ENCODE measurements at places on chromosomes 3 and 15.

DNA sequence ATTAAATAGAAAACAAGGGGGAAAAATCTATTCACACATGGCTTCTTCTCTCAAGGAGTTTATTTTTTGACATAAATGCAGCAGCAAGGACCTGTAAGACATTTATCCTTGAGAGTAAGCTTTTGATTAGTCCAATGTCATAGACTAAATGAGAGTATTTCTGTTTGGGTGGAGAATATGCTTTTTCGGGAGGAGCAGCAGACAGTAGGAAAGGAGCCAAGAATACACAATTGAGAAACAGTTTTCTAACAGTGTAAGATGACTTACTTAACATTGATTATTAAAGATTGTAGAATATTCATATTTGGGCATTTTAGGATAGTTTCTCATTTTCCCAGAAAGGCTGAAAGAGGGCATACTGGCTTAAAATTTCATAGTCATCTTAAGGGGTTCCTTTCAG is 65.9 kb upstream of the PAQR5 start:
- no peak for DNase-seq

DNA sequence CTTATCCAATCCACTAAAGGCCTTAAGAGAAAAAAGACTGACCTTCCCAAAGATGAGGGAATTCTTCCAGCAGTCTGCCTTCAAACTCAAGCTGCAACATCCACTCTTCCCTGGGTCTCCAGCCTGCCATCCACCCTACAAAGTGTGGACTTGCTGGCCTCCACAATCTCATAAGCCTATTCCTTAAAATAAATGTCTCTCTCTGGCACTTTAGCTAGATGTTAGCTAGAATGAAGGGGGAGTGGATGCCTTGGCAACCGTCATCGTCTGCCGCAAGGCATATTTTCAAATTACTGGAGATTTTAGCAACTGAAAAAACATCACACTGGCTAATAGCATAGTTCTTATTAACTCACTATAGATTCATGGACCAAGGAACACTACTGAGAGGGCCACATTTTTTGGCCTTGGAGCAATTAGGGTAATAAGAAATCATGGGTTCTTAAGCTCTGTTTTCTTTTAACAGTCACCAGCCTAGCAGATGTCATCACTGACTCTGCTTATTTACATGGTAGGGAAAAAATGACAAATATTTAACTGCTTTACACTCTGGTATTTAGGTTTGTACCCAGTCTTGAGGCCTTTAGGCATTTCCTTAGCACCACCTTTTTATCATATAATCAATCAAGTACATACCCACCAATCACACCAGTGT is 245.3 kb downstream of the MYRIP start:
- no peak for DNase-seq

GRCh38 chr3:190644766-190645165 is 130.9 kb downstream of the IL1RAP start:
- no peak for DNase-seq

DNA sequence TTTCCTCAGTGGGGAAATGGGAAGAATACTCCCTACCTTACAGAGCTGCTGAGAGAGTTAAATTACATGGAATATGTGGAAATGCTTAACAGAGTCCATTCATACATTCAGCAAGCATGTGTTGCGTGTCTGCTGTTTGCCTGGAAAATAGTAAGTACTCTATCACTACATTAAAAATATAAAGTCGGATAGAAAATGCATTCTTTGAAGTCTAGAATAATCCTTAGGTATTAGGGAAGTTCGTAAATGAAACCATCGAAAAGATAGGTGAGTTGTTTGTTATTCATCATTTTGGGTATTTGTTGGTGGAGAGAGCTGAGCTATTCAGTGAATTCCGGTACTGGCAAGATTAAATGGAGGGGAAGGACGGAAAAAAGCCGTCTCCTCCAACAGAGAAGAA is 200.1 kb downstream of the OPA1 start:
- no peak for DNase-seq

DNA sequence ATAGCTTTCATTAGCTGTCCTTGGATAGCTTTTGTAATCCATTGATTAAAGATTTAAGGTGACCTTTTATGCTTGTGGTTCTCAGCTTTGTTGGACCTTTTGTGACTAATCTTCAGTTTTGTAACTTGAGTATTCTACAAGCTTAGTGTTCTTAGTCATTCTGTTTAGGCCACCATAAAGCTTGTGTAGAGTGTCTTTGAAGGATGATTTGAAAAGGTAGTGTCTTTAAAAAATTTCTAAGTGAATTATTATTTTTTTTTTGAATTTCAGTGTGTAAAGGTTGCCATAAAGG is 7.5 kb downstream of the MORF4L1 start:
- DNase-seq: no peak

Measured in Caki2 (cell line).